ENCODE measurements at places on chromosomes 3 and 15. TPM values are rescaled to one million over a fixed set of nuclear protein-coding genes. Genes with fewer than 3 reads are reported as not detected.

Gene ZIC1
- total RNA-seq = not detected

Gene XIRP1
- total RNA-seq = not detected

Gene HES1
- total RNA-seq = 2.4 TPM

Gene SLC51B
- total RNA-seq = not detected

Gene RTP4
- total RNA-seq = 18.9 TPM

Gene SI
- not detected for total RNA-seq

GRCh38 chr3:63960048-63960711 is 48.0 kb upstream of the SCAANT1 start:
- H3K27ac ChIP-seq = peak overlapping the region; percentile 33
- H3K4me3 ChIP-seq = no peak overlapping the region
- DNase-seq = no peak
- peaks cover 41% of the 10 kb centered on the region for H3K4me1 ChIP-seq
- H3K36me3 ChIP-seq = peaks cover 10% of the 10 kb centered on the region

- H3K4me3 ChIP-seq = no peak overlapping the region
- H3K27me3 ChIP-seq = peaks cover 3% of the 10 kb centered on the region
- no peaks in the 10 kb centered on the region for H3K36me3 ChIP-seq
- no peaks in the 10 kb centered on the region for H3K4me1 ChIP-seq
Observed at GRCh38 chr15:56445746-56446145, 19.2 kb downstream of the MNS1 start.

- no peak for DNase-seq
- H3K4me1 ChIP-seq = peaks cover 59% of the 10 kb centered on the region
- peaks cover 62% of the 10 kb centered on the region for H3K36me3 ChIP-seq
- H3K4me3 ChIP-seq = no peak overlapping the region
- peak overlapping the region; percentile 9 for H3K27ac ChIP-seq
Observed at GRCh38 chr3:17154941-17155340, 270.2 kb downstream of the PLCL2 start.

GRCh38 chr3:69088063-69088462 is 3.3 kb downstream of the ARL6IP5 start:
- no peaks in the 10 kb centered on the region for H3K27me3 ChIP-seq
- peak overlapping the region; percentile 81 for H3K27ac ChIP-seq
- DNase-seq = no peak

GRCh38 chr3:12970684-12971083 is 102.5 kb downstream of the IQSEC1 start:
- H3K36me3 ChIP-seq = no peaks in the 10 kb centered on the region
- H3K4me1 ChIP-seq = peaks cover 35% of the 10 kb centered on the region
- no peaks in the 10 kb centered on the region for H3K27me3 ChIP-seq
- peak overlapping the region; percentile 58 for H3K27ac ChIP-seq
- H3K4me3 ChIP-seq = no peak overlapping the region

- no peaks in the 10 kb centered on the region for H3K27me3 ChIP-seq
- H3K4me1 ChIP-seq = peaks cover 4% of the 10 kb centered on the region
- DNase-seq = peak; percentile 75
- H3K4me3 ChIP-seq = no peak overlapping the region
Observed at GRCh38 chr3:141913150-141913811, 36.8 kb downstream of the ATP1B3 start.

GRCh38 chr3:139676108-139676507 is 1.7 kb downstream of the NMNAT3 start:
- H3K27ac ChIP-seq = no peak overlapping the region
- no peaks in the 10 kb centered on the region for H3K36me3 ChIP-seq
- peak overlapping the region; percentile 76 for H3K4me3 ChIP-seq
- peaks cover 5% of the 10 kb centered on the region for H3K27me3 ChIP-seq
- H3K4me1 ChIP-seq = peaks cover 8% of the 10 kb centered on the region

DNA sequence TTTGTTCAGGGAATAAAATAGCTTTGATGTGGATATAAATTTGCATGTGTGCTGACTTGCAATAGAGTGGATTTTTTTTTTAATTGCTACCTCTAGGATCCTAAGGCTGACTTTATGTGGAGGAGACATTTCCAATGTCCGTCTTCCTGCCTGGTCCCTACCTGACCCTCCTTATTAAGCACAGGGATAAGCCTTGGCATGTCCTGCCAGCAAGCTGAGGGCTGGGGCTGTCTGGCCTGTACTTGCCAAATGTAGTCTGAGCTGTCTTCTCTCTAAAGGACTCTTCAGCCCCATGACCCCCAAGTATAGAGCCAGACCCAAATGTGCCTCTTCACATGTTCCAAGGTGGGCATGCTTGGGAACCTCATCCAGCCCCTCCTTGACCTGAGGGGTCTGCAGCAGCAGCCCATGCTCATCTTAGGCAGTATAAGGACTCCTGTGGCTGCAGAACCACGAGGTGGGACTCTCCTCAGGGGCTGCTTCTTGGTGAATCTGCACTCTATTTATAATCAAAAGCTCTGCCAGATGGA is 88.8 kb downstream of the CACNA1D start:
- H3K27ac ChIP-seq = no peak overlapping the region
- no peak overlapping the region for H3K4me3 ChIP-seq
- DNase-seq = no peak
- H3K27me3 ChIP-seq = peaks cover 7% of the 10 kb centered on the region

DNA sequence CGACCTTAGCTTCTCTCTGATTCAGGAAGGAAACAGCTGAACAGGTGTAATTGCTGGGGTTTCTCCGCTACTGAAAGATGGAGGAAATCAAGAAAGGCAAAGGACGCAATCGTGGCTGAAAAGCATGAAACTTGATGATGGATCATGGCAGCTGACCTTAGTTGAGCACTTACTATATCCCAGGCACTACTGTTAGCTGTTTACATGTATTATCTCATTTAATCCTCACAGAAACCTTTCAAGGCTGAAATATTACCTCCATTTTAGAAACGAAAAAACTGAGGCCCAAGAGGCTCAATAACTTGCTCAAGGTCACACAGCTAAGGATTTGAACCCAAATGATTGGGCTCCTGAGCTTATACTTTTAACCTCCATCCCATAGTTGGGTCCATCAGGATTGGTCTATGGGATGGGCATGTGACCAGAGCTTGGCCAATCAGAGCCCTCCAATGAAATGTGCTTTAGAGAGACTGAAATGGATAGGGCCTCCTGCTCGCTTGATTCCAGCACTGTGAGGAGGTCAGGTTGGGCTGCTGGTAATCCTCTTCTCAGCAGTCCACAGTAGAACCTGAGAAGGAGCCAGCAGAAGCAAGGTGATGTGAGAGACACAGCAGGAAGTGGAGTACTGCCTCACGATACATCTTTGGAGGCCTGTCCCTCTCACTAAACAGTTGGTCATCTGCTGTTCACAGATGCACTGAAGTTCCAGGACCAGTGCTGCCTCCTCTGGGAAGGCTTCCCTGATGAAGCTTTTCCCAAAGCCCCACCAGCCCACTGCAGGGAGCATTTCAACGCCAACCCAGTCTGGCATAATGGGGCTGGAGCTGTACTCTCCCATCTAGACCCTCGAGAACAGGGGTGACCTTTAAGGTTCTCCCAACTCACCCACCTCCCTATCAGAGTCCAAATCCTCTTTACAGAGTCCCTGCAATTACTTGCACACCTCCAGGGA is 10.4 kb downstream of the CLN6 start:
- peak overlapping the region; percentile 25 for H3K27ac ChIP-seq
- DNase-seq = no peak
- peaks cover 8% of the 10 kb centered on the region for H3K4me1 ChIP-seq
- H3K27me3 ChIP-seq = no peaks in the 10 kb centered on the region
- no peak overlapping the region for H3K4me3 ChIP-seq
- peaks cover 25% of the 10 kb centered on the region for H3K36me3 ChIP-seq

DNA sequence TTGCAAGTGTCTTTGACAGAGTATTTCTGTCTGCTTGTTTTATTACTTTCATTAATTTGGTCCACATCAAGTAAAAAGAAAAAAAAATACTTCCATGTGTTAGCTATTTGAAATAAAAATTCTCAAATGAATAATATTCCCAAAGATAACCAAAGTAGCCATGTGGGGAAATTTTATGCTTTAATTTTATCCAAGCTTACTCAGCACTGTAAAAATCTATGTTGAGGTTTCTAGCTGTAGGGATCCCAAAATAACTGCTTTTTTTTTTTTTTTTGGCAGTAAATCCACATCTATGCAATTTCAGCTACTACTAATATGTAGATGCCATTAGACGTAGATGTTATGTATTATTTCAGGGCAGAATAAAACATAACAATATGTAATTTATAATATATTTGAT is 35.4 kb upstream of the CNTN6 start:
- no peak overlapping the region for H3K4me3 ChIP-seq
- H3K27me3 ChIP-seq = no peaks in the 10 kb centered on the region
- no peak overlapping the region for H3K27ac ChIP-seq
- no peak for DNase-seq

- H3K4me1 ChIP-seq = peaks cover 2% of the 10 kb centered on the region
- no peak overlapping the region for H3K27ac ChIP-seq
- H3K4me3 ChIP-seq = no peak overlapping the region
- DNase-seq = peak; percentile 53
Observed at GRCh38 chr15:39685999-39686613, 96.5 kb downstream of the FSIP1 start.

Data from activated CD4-positive, alpha-beta T cell treated with anti-CD3 and anti-CD28 coated beads, Interleukin-2, amount 10 ng/mL, durations not matched to agents 7 days and 5 days (primary cell).